ENCODE measurements at places on chromosomes 6 and 20.

GRCh38 chr6:168524571-168525001 lies 83.6 kb downstream of the SMOC2 start:
- no peak for DNase-seq

- DNase-seq, result no peak
Measured at GRCh38 chr6:163698086-163698485, 283.6 kb downstream of the QKI start.

DNA sequence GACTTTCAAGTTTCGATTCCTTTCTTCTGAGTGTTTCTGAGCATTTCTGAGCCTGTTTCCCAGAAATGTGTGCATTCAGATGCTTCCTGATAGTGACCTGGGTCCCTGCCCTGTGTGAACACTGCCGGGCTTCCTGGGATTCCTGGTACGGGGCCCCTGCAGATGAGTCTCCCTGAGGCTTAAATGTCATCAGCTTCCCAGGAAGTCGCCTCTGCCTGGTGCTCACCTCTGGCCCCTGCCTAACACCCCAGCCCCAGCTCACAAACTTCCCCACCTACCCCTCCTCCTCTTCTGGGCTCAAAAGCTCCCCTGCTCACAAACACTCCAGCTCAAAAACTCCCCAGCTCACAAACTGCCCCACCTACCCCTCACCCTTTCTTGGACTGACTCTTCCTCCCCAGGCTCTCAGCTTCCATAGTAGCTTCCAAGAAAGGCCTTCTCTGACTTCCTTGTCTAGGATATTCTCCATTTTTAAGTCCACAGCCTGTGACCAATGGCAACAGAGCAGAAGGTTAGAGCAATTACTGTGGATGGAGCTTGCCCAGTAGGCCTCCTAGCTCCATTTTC lies 42.0 kb downstream of the TGM2 start:
- DNase-seq, result no peak

DNA sequence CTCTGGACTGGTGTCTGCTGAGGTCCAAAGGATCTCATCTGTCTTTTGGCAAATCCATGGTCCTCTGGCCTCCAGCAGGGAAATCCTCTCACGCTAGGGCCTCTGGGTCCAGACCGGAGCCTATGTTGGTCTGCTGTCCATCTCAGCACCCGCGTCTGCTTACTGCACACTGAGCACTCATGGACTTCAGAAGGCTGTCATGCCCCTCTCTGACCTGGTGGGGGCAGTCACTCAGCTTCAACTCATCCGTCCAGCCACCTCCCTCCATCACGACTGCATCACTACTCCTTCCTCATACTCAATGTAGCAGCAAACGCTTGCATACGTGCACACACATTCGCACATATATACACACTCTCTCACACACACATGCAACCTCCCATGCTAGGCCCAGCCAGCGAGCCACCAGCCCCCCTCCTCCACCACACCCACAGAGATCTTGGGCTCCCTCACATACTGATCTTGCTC lies 33.3 kb downstream of the GABRR2 start:
- DNase-seq, result peak; percentile 60

DNA sequence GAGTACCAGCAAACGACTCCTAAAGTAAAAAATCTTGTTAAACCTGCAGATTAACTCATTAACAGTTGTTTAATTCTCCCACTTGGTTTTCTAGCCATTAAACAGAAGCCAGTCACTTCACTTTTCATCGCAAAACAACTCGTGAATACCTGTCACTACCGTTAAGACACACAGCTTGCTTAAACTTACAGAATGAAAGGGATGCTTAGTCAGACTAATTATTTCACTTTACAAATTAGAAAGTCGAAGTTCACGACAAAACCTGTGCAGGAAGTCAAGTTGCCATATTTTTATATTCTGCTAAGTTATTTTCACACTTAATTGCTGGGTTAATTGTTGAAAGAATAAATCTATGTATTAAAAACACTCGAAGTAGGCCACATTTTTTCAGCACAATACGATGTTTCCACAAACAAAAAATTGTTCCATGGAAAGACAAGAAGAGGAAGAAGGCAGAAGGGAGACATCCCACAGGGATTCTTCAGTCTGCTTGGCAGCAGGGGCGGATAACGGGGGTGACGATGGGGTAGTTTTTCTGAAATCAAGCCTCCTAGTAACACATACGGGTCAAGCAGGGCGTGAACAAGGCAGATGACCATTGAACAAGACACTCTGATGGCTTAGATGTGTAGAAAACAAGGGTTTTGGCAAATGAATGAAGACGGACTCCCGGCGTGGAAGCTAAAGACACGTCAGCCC lies 933 bp downstream of the SSR1 start:
- DNase-seq, result no peak
